ENCODE measurements at places on chromosomes 7 and 10.

GRCh38 chr7:107946451-107946850 lies 55.5 kb downstream of the DLD start:
- no peak for DNase-seq

- DNase-seq: no peak
Observed at GRCh38 chr10:11882646-11883375, 59.7 kb downstream of the PROSER2 start.

GRCh38 chr10:130763071-130763470 lies 548.5 kb downstream of the TCERG1L start:
- no peak for DNase-seq

GRCh38 chr7:24560772-24561171 lies 12.5 kb upstream of the PALS2 start:
- no peak for DNase-seq

GRCh38 chr7:461453-462172 lies 58.0 kb downstream of the PDGFA start:
- no peak for DNase-seq
